IMR-90 (cell line): ENCODE measurements at places on chromosomes 4 and X. TPM values are rescaled to one million over a fixed set of nuclear protein-coding genes. Genes with fewer than 3 reads are reported as not detected.

The BMX gene
- not detected in 2 replicates for total RNA-seq

The MAGEC3 gene
- total RNA-seq: not detected in 2 replicates

The ZNF41 gene
- total RNA-seq: 7.8 and 8.1 TPM in 2 replicates

The PNMA5 gene
- not detected in 2 replicates for total RNA-seq

The EXOC1L gene
- total RNA-seq: not detected in 2 replicates

The CDK16 gene
- total RNA-seq: 69.4 and 85.3 TPM in 2 replicates

The GAGE1 gene
- total RNA-seq: not detected in 2 replicates

The CXCL11 gene
- under 0.01 TPM in 2 replicates for total RNA-seq

The ARHGAP6 gene
- 1.1 and 1.8 TPM in 2 replicates for total RNA-seq

The MMRN1 gene
- not detected in 2 replicates for total RNA-seq

The SORBS2 gene
- total RNA-seq: under 0.01 and 0.18 TPM in 2 replicates
